Stimulated activated CD8-positive, alpha-beta memory T cell treated with anti-CD3 and anti-CD28 coated beads, Interleukin-12 subunit alpha, Interleukin-12 subunit beta, amount 100 ng/mL, for 4 hours (primary cell): ENCODE measurements at places on chromosomes 3 and 15.

GRCh38 chr3:17847156-17847555 lies 104.7 kb upstream of the TBC1D5 start:
- DNase-seq, result no peak

DNA sequence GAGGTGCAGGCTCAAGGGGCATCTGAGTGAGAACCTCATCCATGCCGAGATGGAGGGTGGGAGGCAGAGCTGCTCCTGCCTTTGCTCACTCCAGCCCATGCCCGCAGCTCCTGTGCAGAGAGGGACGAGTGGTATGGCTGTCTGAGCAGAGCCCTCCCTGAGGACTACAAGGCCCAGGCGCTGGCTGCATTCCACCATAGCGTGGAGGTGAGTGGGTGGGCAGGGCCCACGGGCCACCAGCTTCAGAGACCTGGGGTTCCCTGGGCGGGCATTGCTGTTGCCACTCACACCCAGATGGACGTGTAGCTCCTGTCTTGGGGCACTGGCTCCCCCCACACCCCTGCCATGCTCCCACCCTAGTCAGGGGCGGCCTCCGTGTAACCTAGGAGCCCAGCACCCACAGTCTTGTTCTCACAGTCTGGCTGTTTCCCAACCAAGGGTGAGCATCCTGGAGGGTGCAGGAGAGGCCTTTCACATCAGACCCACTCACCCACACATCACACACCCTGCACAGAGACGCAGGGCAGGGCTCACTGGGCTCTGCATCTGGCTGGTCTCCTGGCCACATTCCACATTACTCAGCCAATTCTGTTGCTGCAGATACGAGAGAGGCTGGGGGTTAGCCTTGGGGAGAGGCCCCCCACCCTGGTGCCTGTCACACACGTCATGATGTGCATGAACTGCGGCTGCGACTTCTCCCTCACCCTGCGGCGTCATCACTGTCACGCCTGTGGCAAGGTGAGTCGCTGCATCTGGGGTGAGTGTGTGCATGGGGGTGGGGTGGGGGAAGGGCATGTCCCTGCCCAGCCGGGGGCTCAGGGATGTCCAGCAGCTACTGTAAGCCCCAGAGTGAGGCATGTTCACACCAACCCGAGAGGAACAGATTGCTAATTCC lies 25.3 kb upstream of the NR2C2 start:
- DNase-seq, result no peak

DNA sequence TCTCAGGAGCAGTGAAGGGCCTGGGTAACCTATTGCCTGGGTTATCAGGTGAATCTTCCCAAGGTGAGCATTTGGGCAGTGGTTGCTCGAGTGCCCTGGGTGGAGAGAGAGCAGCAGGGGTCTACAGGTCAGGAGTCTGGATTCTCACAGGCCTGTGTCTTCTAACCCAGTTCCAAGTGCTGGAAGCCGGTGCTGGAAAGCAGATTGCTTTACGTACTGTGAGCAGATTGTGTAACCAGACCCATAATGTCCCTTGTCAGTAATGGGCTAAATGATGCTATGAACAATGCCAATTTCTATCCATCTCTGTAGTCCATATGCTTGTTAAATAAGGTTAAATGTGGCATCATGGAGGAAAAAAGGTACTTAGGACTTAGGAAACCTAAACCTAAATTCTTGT lies 106.5 kb downstream of the TPRG1 start:
- no peak for DNase-seq

GRCh38 chr15:64191971-64192830 lies 29.4 kb upstream of the PPIB start:
- no peak for DNase-seq
